ENCODE measurements at places on chromosomes 6 and 20. TPM values are rescaled to one million over a fixed set of nuclear protein-coding genes. Genes with fewer than 3 reads are reported as not detected.

DNA sequence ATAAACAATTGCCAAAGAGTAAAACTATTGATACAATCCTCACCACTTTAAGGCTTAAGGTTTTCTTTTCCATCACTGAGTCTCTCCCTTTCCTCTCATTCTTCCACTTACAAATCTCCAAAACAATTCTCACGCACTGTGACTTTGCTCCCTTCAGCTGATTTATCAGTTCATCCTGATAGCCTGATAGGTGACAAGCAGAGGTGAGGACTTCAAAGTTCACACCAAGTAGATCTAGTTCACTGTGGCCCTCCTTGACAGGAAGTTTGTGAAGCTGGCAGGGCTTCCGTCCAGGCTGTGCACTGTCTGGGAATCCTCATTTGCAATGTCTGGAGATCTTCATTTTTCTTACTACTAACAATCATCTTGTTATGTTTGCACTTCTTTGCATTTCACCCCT is 35.2 kb upstream of the POU5F1 start:
- no peak overlapping the region for H3K4me3 ChIP-seq
- peaks cover 16% of the 10 kb centered on the region for H3K4me1 ChIP-seq
- H3K27me3 ChIP-seq = no peaks in the 10 kb centered on the region
- DNase-seq = no peak
- no peak overlapping the region for H3K27ac ChIP-seq
- H3K36me3 ChIP-seq = no peaks in the 10 kb centered on the region

GRCh38 chr6:32867022-32867477 is 13.1 kb downstream of the PSMB9 start:
- H3K27me3 ChIP-seq = no peaks in the 10 kb centered on the region
- H3K4me1 ChIP-seq = no peaks in the 10 kb centered on the region
- H3K36me3 ChIP-seq = no peaks in the 10 kb centered on the region

The MAS1 gene
- total RNA-seq = not detected

The TM9SF4 gene
- total RNA-seq = 51.2 TPM

GRCh38 chr20:32674362-32674789 is 635 bp upstream of the C20orf203 start:
- no peaks in the 10 kb centered on the region for H3K36me3 ChIP-seq
- H3K4me3 ChIP-seq = no peak overlapping the region
- no peaks in the 10 kb centered on the region for H3K27me3 ChIP-seq
- no peak overlapping the region for H3K27ac ChIP-seq
- peaks cover 7% of the 10 kb centered on the region for H3K4me1 ChIP-seq
- DNase-seq = peak; percentile 40

- H3K4me3 ChIP-seq = no peak overlapping the region
- no peak for DNase-seq
- H3K27ac ChIP-seq = no peak overlapping the region
- H3K36me3 ChIP-seq = no peaks in the 10 kb centered on the region
These were observed 260.6 kb downstream of the TFAP2A start for GRCh38 chr6:10154251-10154650.

DNA sequence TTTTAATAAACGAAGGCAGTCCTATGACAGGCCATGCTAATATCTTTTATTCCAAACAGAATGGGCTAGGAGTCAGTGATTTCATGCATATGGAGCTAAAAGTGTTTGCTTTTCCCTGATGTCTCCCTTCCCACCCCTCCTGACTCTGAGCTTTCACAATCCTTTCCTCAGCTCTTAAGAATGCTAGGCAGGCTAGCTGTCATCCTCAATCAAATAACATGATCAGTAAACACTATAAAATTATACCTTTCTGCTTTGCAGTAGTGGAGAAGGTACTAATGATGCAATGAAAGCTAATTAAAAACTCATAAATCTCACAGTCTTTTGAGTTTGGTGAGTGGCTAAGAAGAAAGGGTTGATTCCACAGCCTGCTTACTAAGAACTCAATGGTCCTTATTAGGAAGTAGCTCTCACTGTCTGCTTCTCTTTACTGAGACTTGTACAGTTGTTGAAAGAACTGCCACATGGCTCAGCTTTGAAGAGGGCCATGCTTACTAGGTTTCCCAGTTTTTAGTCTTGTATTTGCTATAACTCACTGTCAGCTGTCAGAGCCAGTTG is 250.9 kb upstream of the JAG1 start:
- no peak for DNase-seq
- H3K36me3 ChIP-seq = no peaks in the 10 kb centered on the region
- peaks cover 14% of the 10 kb centered on the region for H3K4me1 ChIP-seq
- H3K27ac ChIP-seq = no peak overlapping the region
- H3K4me3 ChIP-seq = no peak overlapping the region

DNA sequence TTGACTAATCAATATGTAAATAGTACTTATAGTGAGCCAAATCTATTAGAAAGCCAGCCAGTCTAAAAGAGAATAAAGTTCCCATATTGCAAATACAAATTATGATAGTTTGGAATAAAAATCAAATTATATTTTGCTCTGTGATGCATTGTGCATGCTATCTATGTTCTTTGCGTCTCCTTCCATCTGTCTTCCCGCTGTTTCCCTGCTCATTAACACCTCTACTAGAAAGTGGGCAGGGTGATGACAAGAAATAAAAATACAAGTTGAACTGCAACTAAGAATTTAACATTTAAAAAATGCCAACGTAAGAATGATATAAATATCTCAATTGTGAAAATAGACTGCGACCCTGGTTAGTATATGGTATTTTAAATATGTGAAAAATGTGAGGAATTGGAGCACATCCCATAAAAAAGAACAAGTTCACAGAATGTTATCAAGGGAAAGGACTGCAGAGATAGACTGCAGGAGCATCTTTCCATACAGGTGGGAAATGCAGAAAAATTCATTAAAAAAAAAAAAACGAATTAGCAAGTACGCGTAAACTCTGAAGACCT is 157.6 kb upstream of the PDE7B start:
- DNase-seq = no peak
- H3K27ac ChIP-seq = no peak overlapping the region
- H3K27me3 ChIP-seq = no peaks in the 10 kb centered on the region
- no peaks in the 10 kb centered on the region for H3K36me3 ChIP-seq

The COL19A1 gene
- not detected for total RNA-seq

GRCh38 chr6:149154261-149154821 is 163.2 kb upstream of the TAB2 start:
- no peaks in the 10 kb centered on the region for H3K36me3 ChIP-seq
- DNase-seq = no peak
- H3K27ac ChIP-seq = no peak overlapping the region
- H3K4me3 ChIP-seq = no peak overlapping the region

The BMP2 gene
- total RNA-seq = 0.15 TPM

The FAM110A gene
- 26.4 TPM for total RNA-seq

DNA sequence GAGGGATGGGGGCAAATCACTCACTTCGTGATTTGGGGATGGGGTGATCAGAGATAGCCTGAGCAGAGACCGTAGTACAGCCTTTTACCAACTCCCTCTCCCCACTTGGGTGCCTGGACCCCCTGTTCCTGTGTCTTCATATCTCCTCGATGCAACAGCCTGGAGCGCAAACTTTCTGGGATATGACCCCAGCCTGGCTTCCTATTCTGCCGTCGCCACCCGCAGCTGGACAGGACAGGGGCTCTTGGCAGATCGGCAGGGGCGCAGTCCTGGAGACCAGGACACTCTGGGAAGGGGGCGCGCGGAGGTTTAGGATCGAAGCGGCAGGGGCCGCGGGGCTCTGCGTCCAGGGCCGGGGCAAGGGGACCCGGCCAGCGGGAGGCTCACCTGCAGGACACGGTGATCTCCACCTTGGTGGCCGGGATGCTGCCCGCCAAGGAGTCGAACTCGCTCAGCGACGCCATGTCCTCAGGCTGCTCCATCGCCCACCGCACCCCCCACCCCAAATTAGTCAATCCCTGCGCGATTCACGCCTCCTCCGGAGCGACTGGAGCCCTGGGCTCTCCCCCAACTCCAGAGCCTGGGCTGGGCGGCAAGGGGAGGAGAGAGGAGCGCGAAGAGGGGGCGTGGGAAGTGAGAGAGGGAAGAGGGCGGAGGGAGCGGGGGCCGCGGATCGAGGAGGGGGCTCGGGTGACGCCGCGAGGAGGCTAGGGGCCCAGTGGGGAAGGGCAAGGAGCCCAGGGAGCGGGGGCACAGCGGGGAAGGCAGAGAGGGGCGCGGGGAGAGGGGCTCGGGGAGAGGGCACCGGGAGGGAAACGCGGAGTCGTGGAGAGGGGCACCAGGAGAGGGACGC is at the start of gene CPNE5:
Gene CPNE5, minus strand, starts transcription at position 549 of the 853 bp plus-strand sequence. Its CDS starts 67 bp downstream, at position 482.
- H3K4me3 ChIP-seq = 0 out of 2 replicates have a peak within 1 kb of the TSS, but pooled peaks have one; percentile 20
- no peaks in the 10 kb centered on the region for H3K4me1 ChIP-seq
- H3K36me3 ChIP-seq = no peaks in the 10 kb centered on the region
- H3K27me3 ChIP-seq = peaks cover 10% of the 10 kb centered on the region
- DNase-seq = no peak
- no peak within 1 kb of the TSS for H3K27ac ChIP-seq

DNA sequence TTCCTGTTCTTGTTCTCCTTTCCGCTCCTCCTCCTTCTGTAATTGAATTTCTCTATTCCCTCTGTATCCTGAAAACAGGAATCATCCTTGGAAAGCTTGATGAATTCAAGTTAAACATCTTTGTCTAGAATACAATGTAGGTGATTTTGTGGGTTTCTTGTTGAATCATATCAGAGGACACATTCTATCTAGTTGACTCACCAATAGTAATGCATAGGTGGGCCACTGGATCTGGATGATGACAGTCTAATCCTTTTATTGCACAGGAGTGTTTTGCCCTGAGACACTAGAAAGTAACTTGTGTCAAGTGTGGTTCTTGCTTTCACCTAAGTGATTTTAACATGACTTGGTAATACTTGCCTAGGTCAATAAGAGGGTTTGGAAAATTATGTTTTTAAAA is 164.3 kb downstream of the RFPL4B start:
- no peak overlapping the region for H3K27ac ChIP-seq
- peak; percentile 41 for DNase-seq
- H3K36me3 ChIP-seq = no peaks in the 10 kb centered on the region
- H3K27me3 ChIP-seq = no peaks in the 10 kb centered on the region

GRCh38 chr20:2798814-2799213 is 1.6 kb downstream of the CPXM1 start:
- peaks cover 3% of the 10 kb centered on the region for H3K27me3 ChIP-seq
- H3K27ac ChIP-seq = no peak overlapping the region
- no peak overlapping the region for H3K4me3 ChIP-seq
- H3K36me3 ChIP-seq = no peaks in the 10 kb centered on the region

The ZSWIM3 gene
- total RNA-seq = 1.8 TPM

The C6orf132 gene
- total RNA-seq = 18.9 TPM

DNA sequence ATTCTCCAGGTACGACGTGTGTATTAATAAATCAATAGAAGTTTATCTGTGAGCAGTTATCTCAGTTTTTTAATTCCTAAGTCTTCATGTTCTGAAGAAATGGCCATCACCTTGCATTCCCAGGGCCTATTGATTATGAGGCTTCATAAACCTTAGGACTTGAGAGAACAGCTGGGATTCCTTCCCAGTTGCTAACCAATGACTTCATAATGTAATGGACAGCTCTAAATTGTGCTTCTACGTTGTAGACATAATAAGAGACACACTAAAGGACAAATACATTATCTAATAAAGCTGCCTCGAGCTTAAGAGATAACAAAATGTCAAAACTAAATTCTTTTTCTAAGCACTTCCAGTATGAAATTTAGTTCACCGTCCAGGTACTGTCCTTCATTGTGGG is 30.6 kb downstream of the TSHZ2 start:
- H3K4me1 ChIP-seq = no peaks in the 10 kb centered on the region
- H3K36me3 ChIP-seq = no peaks in the 10 kb centered on the region
- no peak overlapping the region for H3K4me3 ChIP-seq
- no peaks in the 10 kb centered on the region for H3K27me3 ChIP-seq
- DNase-seq = no peak
- H3K27ac ChIP-seq = no peak overlapping the region

- H3K36me3 ChIP-seq = no peaks in the 10 kb centered on the region
- no peaks in the 10 kb centered on the region for H3K27me3 ChIP-seq
- peaks cover 20% of the 10 kb centered on the region for H3K4me1 ChIP-seq
- no peak overlapping the region for H3K27ac ChIP-seq
- DNase-seq = no peak
These were observed 12.0 kb downstream of the REV3L start for GRCh38 chr6:111470991-111471390.

GRCh38 chr6:149963462-149964307 is at the start of gene ULBP1:
Gene ULBP1, plus strand, starts transcription at chr6:149963943. Its CDS starts 107 bp downstream, at chr6:149964050.
- H3K4me3 ChIP-seq = peak within 1 kb of the TSS; percentile 59
- peak within 1 kb of the TSS; percentile 53 for H3K27ac ChIP-seq
- peak; percentile 81 for DNase-seq
- H3K36me3 ChIP-seq = no peaks in the 10 kb centered on the region

The HLA-DRB1 gene
- 2.7 TPM for total RNA-seq

The TFAP2B gene
- total RNA-seq = not detected

- no peak overlapping the region for H3K4me3 ChIP-seq
- no peak overlapping the region for H3K27ac ChIP-seq
- no peaks in the 10 kb centered on the region for H3K27me3 ChIP-seq
- H3K4me1 ChIP-seq = no peaks in the 10 kb centered on the region
- no peak for DNase-seq
- no peaks in the 10 kb centered on the region for H3K36me3 ChIP-seq
These were observed 31.0 kb downstream of the PRDM13 start for GRCh38 chr6:99637629-99638028.

- H3K27me3 ChIP-seq = no peaks in the 10 kb centered on the region
- no peak overlapping the region for H3K4me3 ChIP-seq
- H3K4me1 ChIP-seq = no peaks in the 10 kb centered on the region
- no peak for DNase-seq
- no peak overlapping the region for H3K27ac ChIP-seq
These were observed 151.5 kb upstream of the CDYL start for GRCh38 chr6:4624726-4625125.

The CDH26 gene
- 0.34 TPM for total RNA-seq

The OR2H2 gene
- not detected for total RNA-seq

All from HCT116 (cell line).